ENCODE measurements at places on chromosomes 11 and 22.
A peak's percentile ranks its signal among the peaks of the same experiment; 100 is the strongest.

- DNase-seq: no peak
Measured at GRCh38 chr22:19057539-19057938, 64.7 kb downstream of the DGCR2 start.

GRCh38 chr22:36300396-36301212 lies 47.7 kb downstream of the APOL1 start:
- DNase-seq: no peak

GRCh38 chr11:72132646-72133045 lies 2.9 kb upstream of the FOLR3 start:
- DNase-seq: no peak

DNA sequence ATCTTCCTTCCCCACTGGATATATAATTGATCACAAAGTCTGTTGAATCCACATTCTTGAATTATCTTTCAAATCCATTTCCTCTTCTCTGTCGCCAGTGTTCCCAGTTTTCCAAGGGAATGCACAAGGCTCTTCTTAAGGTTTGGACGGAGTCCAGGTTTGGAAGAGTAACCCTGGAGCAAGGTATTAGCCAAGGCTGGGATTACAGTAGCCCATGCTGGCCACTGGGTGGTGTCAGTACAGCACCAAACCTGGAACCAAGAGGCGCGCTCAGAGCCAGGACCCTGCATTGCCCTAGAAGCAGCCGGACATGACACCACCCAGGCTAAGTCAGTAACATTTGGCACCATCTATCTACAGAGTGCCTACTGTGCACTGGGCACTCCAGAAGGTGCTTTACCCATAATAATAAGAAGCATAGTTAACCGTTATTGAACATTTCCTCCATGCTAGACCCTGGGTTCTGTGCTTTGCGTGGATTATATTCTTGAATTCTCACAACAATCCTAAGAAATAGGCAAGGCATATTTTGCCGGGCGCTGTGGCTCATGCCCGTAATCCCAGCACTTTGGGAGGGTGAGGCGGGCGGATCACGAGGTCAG lies 48.0 kb upstream of the CLPB start:
- DNase-seq: peak; percentile 66

DNA sequence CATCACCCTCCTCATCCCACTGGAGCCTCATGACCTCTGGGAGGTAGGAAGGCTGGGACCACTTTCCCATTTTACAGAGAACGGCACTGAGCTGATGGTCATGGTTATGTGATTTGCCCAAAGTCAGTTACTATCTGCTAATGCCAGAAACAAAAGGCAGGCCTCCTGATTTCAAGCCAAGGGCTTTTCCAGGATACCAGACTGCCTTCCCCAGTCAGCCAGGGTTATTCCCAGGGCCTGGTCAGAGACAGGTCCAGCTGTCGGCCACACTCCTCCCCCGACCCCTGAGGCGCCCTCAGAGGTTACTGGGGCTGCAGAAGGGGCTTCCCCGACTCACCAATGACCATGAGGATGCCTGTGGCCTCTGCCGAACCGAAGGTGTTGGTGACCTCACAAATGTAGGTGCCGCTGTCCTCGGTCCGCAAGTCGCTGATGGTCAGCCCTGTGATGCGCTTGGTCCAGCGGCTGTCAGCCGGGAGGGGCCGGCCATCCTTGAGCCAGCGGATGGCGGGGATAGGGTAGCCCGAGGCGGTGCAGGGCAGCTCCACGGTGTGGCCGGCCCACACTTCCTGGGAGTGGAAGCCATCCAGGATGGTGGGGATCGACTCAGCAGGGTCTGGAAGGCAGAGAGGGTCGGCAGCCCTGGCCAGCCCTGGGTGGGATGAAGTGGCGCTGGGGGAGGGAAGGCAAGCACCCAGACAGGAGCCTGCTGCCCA lies 197.0 kb downstream of the CEP164 start:
- DNase-seq: no peak

DNA sequence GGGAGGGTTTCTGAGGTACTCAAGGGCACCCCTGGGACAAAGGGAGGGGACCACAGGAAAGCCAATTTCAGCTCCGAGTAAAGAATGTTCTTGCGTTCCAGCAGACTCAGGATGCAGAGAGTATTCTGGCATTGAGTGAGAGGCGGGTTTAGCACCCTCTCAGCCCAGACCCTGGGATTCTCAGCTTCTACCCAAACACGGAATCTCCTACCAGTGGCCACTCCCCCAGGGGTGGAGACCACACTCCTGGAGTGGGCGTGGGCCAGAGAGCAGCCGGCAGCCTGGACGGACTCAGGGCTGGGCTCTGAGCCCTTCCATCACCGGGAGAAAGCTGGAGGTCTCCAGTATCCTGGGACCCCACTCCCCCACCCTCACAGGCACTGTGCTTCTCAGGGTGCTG lies 26.1 kb upstream of the TTLL12 start:
- DNase-seq: no peak

DNA sequence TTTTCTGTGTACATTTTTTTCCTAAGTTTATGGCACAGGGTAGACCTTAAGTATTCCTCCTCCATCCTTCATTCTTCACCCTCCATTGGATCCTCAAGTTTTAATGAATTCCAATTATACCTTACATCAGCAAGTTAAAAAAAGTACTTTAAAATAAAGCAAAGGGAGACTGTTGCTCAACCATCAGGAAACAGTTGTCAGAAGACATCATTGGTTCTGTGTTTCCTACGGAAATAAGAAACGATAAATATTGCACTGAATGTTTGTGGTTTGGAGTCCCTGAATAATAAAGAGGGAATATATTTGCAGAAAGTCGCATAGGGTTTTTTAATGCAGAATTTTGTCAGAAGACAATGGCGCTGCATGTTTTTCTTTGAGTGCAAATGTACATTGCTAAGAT lies 28.1 kb upstream of the LDHA start:
- DNase-seq: no peak

GRCh38 chr11:62193952-62194351 lies 3.9 kb downstream of the SCGB1D1 start:
- no peak for DNase-seq

- DNase-seq: no peak
Measured at GRCh38 chr11:134754521-134755198, 342.6 kb upstream of the B3GAT1 start.

GRCh38 chr22:19864538-19865106 lies 9.9 kb upstream of the GNB1L start:
- no peak for DNase-seq

DNA sequence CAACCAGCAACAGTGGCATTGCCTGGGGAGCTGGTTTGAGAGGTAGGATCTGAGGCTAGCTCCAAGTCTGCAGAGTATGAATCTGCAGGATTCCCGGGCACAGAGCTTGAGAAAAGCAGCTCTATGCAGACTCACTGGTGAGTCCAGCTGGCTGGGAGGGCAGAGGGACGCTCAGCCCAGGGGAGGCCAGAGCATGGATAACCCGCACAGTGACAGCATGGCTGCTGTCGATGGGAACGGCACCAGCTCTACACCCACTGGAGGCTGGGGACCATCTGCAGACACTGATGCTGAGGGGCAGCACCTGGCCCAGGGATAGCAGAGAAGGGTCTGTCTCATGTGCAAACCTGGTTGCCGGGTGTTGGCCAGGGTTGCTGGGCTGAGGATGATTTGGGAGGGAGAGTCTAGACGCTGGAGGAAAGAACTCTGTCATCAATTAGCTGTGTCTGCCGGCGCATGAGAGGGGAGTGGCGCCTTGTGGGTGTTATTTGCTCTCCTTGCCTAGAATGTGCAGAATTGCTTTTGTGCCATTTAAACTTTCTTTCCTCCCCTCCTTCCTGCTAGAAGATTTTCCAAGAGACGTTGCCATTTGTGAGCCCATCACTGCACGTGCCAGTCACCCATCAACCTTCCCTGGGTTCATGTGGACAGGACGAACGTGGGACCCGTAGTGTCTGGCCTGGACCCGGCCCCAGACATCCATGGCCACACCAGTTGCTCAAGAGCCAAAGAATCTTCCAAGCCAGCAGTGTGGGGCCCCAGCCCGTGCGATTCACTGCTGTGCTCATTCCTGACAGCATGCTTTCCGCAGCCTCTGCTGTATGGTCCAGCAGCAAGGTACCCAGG lies 19.1 kb upstream of the LINC01488 start:
- DNase-seq: no peak

- no peak for DNase-seq
Measured at GRCh38 chr11:19508165-19508564, 204.5 kb upstream of the NAV2 start.

- no peak for DNase-seq
Measured at GRCh38 chr11:128484172-128484571, 103.2 kb downstream of the ETS1 start.

DNA sequence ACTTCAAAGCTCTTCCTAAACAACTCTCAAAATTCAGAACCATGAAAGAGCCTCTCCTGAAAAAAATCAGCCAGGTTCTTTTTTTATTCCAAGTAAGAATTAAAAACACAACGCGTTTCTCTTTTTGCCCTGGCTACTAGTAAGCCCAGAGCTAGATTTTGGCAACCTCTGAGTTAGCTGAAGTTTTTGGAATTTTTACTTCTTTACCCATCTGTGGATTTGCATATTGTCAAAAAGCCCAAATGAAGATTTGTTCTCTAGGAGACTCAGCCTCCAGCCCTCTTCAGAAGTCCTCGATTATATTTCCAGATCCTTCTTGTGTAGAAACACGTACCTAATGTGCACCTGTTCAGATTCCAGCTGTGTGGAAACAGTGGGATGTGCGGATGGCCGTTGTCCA lies 517.9 kb downstream of the TBC1D22A start:
- no peak for DNase-seq

DNA sequence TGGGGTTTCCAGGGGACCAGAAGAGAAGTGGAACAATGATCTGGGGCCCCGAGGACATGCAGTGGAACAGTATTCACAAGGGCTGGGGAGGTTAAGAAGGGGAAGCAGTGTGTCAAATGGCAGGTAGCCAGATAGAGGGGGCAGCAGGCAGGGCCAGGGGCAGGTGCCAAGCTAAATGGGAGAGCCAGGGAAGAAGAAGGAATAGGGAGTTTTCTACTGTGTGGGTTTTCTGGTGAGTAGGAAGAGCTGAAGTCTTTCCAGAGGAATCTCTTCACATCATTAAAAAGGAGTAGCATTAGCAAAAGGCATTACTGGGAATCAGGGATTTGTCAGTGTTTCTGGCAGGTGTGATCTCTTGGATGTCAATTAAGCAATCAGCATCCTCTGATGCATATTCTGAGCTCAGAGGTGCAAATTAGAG lies 55.8 kb downstream of the IRAG1 start:
- no peak for DNase-seq

GRCh38 chr22:26615149-26615548 lies 2.7 kb downstream of the CRYBB1 start:
- DNase-seq: no peak

DNA sequence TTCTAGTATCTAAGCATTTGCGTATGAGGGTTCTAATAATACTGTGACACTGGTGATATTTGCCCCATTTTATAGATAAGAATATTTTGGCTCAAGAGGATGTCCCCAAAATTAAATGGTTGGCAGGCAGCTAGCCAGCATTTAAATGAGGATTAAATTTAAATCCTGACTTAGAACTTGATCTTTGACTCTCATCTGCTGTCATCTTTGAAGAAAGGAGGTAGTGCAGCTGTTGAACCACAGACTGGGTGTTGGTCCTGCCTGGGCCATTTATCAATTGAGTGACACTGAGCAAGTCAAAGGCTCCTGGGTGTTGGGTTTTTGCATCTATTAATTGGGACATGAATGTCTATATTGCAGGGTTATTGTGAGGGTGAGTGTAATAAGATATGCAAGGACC lies 112.3 kb downstream of the INSC start:
- DNase-seq: no peak

GRCh38 chr11:65781152-65781961 lies 581 bp upstream of the AP5B1 start:
- DNase-seq: no peak

GRCh38 chr11:129434641-129435498 lies 59.2 kb downstream of the BARX2 start:
- DNase-seq: no peak

GRCh38 chr22:17865183-17866055 lies 91.2 kb upstream of the BID start:
- DNase-seq: no peak

DNA sequence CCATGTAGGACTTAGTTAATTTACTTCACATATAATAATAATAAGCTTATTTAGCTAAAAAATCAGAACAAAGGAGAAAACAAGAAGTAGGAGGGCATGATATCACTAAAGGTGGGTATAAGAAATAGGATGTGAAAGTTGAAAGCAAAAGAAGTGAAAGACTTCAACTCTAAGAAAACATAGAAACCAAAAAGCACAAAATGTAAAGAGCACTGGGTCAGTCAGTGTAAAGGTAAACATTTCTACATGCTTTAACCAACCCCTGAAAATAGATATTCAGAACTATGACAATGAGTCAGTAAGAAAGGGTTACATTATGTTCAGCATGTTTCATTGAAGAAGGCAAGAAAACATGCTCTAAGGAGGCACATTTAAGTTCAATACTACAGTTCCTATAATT lies 298.8 kb downstream of the SWAP70 start:
- DNase-seq: no peak

DNA sequence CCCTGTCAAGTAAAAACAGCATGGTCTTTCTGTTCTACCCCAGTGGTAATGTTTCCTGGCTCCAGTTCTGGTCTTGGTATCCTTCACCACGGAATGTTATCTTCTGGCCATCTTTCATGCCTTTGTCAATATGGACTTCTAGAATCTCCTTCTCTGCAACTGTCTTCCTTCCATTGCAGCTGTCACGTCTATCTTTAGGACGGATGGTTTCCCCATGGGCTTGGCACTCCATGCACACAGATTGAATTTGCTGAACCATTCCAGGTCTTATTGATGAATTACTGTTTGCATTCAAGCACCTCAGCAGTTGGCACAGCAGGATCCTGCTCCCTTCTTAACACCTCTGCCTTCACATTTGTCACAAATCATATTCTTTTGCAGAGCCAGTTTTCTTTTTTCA lies 44.9 kb upstream of the SLC25A18 start:
- no peak for DNase-seq

DNA sequence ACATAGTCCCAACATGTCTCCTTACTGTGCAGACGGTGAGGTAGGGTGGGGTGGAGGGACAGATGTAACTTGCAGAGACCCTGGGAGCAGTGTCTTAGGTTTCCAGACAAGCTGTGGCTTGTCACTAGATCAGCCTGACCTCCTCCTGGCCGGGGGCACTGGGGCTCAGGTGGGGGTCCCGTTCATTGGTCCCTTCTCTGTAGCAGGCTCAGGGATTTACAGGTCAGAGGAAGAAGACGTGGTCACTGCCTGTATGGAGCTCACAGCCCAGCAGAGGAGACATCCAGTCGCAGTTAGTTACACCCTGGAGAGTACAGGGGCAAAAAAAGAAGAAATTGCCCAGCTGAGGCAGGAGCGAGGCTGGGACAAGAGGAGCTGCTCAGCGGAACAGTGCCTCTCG lies 22.0 kb upstream of the TUB start:
- DNase-seq: no peak

GRCh38 chr11:9379041-9379440 lies 5.4 kb upstream of the IPO7 start:
- DNase-seq: peak; percentile 19
